Activated CD4-positive, alpha-beta T cell treated with anti-CD3 and anti-CD28 coated beads, Interleukin-10, Interleukin-2, amounts not matched to agents 100 ng/mL and 50 ng/mL, durations not matched to agents 16 hours and 8 hours (primary cell): ENCODE measurements at places on chromosomes 1 and 21.

- DNase-seq: no peak
Observed at GRCh38 chr1:161019751-161020495, 1.0 kb downstream of the F11R start.

GRCh38 chr1:167628741-167629515, 1.1 kb upstream of the RCSD1 start:
- peak; percentile 34 for DNase-seq

DNA sequence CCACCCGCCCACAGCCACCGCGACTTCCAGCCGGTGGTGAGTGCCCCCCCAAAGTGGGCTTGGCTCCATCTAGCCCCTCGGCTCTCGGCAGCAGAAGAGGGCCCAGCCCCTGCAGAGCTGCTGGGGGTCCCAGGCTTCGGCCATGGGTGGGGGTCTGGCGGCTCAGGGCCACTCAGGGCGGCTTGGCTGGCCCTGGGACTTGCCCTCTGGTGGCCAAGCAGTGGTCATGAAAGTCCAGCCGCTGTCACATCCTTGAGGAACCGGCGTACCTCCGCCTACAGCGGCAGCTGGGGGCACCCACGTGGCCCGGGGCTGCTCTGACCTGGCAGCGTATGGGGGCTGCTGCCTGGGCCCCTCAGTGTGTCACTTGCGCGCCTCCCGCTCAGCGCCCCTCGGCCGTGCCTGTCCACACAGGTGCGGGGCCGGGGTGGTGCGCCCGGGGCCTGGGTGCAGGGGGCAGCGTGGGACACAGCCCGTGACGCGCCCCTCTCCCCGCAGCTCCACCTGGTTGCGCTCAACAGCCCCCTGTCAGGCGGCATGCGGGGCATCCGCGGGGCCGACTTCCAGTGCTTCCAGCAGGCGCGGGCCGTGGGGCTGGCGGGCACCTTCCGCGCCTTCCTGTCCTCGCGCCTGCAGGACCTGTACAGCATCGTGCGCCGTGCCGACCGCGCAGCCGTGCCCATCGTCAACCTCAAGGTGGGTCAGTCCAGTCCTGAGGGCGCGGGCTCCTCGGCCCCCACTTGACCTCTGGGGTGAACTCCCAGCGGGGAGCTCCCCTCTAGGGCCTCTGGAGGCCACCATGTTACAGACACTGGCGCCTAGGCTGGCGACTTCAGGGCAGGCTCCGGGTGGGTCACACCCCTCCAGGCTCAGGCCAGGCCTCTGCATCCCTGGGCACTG, 32.4 kb downstream of the SLC19A1 start:
- no peak for DNase-seq

DNA sequence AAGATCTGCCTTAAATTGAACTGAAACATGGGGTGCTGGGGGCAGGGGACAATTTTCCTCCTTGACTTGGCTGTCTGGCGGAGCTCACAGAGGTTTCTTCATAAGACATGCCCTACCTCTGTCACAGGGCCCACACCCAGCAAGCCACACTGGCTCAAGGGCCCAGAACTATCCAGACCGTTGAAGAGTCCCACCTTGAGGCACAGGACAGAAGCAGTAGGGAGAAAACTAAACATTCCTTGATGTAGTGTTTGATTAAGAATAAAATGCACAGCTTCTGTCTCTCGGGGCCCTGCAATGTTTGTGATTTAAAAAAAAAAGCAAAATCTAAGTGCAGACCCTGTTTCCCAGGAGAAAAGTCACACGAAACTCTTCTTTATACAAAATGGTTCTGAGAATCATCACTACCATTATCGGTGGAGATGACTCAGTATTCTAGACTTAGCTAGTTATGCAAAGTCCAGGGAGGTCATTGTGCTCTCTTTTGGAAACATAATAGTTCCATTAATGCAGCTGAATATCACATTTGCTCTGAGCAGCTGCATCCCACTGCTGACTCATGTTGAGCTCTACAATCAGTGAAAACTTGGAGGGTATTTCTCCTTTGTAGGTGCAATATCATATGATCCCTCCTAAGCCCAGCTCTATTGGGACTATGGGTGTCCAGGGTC, 53.6 kb upstream of the DIRAS3 start:
- no peak for DNase-seq

- DNase-seq: no peak
Observed at GRCh38 chr1:217240656-217241055, 390.2 kb downstream of the GPATCH2 start.

- DNase-seq: no peak
Observed at GRCh38 chr1:208312706-208313105, 68.5 kb upstream of the PLXNA2 start.
